ENCODE measurements at places on chromosomes 3 and 15.

DNA sequence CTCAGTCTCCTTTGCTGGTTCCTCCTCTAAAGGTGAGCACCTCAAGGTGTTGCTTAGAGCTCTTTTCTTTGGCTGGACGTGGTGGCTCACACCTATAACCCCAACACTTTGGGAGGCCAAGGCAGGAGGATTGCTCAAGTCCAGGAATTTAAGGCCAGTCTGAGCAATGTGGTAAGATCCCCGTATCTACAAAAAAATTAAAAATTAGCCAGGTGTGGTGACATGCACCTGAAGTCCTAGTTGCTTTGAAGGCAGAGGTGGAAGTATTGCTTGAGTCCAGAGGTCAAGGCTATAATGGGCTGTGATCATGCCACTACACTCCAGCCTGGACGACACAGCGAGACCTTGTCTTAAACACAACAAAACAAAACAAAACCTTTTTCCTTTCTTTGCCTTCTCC lies 28.3 kb downstream of the TOPBP1 start:
- DNase-seq: no peak

DNA sequence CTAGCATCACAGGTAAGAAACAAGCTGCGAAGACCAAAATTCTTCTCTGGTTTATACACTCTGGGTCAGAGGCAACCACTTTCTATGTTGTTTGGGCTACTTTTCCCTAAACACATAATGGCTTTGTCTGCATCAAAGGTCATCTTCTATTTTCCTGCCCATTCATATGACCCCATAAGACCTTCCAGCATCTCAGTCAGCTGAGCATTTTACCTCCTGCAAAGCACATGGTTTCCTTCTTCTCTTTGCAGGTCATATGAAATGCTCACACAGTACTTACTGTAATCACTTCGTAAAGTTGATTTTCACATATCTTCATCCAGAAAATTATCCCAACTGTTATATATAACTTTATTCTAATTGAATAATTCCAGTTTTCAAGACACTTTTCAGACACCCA lies 34.8 kb downstream of the LIPC start:
- DNase-seq: no peak

GRCh38 chr15:80712956-80713355 lies 17.8 kb downstream of the ABHD17C start:
- DNase-seq: no peak

GRCh38 chr3:172931746-172932285 lies 181.3 kb downstream of the ECT2 start:
- DNase-seq: no peak

GRCh38 chr15:80530737-80531365 lies 126.7 kb downstream of the ARNT2 start:
- DNase-seq: no peak

DNA sequence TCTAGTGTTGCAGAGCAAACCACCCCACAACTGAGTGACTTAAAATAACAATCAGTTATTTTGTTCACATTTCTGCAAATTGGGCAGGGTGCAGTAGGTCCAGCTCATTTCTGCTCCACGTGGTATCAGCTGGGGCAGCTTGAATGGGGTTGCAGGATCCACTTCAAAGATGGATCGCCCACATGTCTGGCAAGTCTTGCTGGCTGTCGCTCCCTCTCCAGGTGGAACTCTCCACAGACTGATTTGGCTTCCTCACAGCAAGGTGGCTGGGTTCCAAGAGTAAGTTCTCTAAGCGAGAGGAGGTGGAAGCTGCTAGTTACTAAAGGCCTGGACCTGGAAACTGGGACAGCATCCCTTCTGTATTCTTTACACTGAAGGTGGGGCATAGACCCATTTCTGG lies 213.3 kb downstream of the SLC9A9 start:
- DNase-seq: no peak

- no peak for DNase-seq
Measured at GRCh38 chr15:75455982-75456531, 4.6 kb upstream of the SIN3A start.

DNA sequence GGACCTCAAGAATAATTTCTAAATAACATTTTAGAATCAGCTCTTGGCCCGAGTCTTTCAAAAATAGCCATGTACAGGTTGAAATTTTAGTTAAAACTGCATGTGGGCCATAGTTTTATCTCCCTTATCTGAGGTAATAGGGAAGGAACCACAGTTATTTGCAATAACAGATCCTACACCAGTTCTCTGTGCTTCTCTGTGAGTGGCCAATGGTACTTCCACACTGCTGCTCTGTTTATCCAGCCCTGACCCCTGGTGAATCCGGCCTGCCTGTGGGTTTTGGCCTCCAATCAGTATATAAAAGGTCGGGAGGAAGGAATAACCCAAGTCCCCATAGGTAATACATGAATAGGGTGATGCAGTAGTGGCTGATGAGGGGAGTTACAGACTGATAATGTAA lies 48.0 kb upstream of the TNIK start:
- DNase-seq: no peak

DNA sequence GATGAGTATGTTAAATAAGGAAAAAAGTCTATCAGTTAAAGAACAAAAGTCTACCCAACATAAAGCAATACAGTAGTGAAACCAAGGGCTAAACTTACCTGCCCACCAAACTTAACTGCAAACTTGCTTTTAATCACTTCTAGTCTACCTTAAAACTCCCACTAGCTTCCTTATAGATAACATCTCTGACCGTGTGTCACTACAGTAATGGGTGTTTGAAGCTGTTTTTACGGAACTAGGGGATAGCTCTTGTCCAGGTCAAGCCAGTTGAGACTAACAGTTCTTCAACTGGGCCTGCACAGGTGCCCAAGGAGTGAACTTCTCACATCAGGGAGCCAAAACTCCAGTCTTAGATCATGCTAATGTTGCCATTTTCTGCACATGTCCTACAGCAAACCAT lies 132.3 kb downstream of the ZNF385D start:
- no peak for DNase-seq

- no peak for DNase-seq
Measured at GRCh38 chr3:70057426-70057825, 57.9 kb downstream of the SAMMSON start.

GRCh38 chr3:198081421-198081844 lies 121.4 kb downstream of the LMLN start:
- peak; percentile 55 for DNase-seq

GRCh38 chr15:51702710-51703109 lies 21.4 kb downstream of the SCG3 start:
- no peak for DNase-seq

- DNase-seq: no peak
Measured at GRCh38 chr3:48404440-48405342, 25.2 kb downstream of the PLXNB1 start.

DNA sequence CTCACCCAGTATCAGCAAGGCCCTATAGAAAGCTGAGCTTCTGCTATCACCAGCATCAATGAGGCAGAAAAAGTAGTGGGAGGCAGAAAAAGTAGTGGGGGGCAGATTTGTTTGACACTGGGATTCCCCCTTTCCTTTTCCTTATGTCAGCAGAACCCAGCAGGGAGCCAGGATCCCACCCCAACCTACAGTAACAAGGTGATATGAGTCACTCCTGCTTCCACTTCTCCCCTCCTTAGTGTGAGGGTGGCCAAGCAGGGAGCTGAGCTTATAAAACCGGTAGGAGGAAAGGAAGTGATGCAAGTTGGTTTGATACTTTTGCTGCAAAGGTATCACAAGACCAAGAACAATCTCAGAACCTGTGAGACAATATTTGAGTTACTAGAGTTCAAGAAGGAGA lies 128.7 kb downstream of the SCAPER start:
- DNase-seq: no peak

DNA sequence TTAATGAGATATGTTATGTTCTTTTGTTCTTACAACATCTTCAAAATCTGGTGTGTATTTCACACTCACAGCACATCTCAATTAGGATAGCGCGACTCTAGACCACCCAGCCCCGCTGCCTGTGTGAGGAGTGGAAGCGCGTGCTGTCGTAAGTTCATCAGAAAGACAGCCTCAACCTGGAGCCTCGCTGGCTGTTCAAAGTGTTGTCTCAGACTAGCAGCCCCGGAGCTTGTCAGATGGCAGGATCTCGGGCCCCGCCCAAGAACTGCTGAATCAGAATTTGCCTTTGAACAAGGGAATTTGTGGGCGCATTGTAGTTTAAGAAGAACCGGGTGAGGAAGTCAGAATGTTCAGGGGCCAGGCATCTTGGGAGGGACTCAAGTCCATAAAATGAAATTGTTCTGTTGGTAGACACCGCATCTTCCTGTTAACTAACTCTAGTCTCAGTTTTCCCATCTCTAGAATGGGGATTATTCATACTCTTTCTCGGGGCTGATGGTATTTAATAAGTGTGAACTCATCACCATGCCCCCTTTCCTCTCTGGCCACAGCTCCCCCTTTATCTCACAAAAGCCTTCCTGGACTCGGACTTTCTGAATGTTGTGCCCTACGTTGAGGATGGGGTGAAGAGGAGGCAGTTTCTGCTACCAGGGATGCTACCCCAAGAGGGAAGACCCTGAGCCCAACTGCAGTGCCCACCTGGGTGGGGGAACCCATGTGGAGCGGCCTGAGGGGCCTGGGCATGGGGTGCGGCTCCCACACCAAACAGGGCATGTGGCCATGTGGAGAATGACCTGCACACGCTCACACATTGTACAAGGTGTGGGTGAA lies 40.4 kb downstream of the BHLHE40 start:
- no peak for DNase-seq

GRCh38 chr3:3064297-3064696 lies 45.9 kb downstream of the IL5RA start:
- no peak for DNase-seq

DNA sequence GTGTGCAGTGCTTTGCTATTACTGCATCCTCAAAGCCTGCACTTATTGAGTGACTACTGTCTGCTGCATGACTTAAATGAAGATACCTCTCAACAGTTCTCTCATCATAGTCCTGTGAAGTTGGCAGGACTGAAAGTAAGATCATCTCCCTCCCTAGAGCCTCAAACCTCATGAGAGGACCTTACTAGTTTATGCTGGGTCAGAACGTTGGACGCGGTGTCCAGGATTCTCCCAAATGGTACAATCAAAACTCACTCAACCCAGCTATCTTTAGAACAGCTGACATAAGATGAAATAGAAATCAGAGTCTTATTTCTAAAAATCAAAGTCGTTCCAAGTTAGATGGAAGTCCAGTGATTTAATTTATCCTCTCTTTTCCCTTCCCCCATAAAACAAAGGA lies 219.7 kb downstream of the PDZRN3 start:
- DNase-seq: no peak

DNA sequence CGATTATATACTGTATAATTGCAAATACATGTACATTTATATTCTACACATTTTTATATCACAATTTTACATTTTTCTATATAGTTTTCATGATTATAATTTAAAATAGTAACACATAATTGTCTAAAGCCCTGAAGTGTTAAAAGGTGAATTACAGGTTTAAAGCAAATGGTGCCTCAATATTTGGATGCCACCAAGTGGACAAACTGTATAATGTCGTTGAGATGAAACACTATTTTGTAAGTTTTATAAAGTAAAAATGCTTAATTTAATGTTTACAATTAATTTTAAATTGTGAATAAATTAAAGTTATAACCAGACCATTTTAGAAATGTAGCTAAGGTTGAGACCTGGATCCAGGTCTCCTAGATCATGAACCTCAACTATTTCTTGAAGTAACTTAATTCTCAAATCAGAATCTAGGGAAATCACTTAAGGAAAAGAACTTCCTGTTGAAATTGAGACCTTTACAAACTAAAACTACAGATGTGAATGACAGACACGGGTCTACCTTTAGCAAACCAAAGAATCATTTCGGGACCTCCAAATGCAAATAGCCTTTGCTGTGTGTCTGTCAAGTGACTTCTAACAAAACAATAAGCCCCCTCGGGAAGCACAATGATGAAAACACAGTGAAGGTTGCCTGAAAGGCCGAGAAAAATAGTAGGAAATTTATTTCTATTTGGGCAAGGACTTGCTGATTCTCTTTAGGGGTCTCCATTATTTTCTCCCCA lies 37.8 kb downstream of the EHHADH start:
- no peak for DNase-seq

DNA sequence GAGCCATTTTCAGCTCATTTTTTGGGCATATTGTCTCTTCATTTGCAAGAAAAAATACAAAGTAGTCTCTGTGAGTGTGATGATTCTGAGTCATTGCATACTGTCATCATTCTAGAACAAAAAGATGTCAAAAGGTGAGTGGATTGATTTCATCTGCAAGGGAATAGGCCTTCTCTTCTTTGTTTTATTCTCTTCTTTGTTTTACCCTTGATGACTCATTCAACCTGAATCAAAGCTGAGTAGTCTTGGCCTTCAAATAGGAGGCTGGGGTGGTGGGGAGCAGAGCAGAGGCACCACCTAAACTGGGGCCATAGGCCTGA lies 25.4 kb downstream of the CYP19A1 start:
- no peak for DNase-seq

- no peak for DNase-seq
Measured at GRCh38 chr15:87374339-87374738, 882.2 kb downstream of the NTRK3 start.

- DNase-seq: no peak
Measured at GRCh38 chr15:33533197-33533596, 222.4 kb downstream of the RYR3 start.

DNA sequence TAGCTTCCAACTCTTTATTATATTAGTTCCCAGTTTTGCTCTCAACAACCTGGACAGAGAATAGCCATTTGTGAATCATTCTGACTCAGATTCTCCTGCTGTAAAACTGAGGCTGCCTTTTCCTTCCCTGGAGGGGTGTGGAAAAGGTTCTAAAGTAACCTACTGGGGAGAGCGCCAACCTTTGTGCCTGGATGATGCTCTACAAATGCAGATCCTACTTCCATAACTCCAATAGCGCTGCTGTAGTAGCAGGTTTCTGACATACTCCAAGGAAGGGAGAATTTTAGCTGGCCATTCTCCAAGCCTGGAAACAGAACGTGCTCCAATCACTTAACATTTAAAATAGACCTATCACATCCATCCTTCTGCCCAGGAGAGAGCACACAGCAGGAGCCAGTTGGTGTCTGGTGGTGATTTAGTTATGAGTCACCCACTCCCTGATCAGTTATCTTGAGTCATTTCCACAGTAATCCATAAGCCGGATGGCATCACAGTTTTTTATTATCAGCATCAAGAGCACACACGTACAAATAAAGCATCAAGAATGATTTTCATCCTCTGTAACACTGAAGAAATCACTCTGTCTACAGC lies 38.3 kb downstream of the MYH15 start:
- DNase-seq: no peak

DNA sequence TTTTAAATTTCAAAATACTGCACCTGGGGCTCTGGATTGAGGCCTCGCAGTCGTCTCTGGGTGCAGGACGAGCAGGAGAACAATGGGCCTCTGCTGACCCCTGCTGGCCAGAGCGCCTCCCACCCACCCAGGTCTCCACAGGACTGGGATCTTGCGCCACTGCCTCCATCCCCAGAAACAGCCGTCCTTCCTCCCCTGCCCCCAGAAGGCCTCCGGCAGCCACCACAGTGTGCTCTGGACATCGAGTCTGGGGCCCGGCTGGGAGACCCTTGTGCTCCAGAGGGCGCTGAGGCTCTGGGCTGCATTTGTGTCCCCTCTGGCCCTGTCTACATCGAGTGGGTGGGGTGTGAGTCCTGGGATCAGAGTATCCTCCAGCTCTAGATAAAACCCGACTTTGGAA lies 6.7 kb upstream of the ACSBG1 start:
- DNase-seq: peak; percentile 89

All from ecto neural progenitor cell (in vitro differentiated cells).